ENCODE measurements at places on chromosomes 11 and 22.

DNA sequence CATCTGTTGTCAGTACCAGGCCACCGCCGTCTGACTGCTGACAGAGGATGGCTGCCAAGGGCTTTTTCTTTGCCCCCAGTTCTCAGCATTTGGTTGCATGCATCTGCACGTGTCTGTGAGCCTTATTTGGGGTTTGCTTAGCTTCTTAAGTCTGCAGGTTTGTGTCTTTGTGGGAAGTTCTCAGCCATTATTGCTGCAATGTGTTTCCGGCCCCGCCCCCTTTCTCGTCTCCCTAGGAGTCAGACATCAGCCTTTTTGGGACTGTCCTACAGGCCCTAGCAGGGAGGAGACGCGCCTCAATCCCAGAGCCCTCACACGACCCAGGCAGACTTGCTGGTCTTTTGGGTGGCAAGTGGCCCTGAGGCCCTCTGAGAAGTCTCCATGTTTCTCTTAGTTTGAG lies 8.0 kb downstream of the MOB2 start:
- DNase-seq, result no peak

DNA sequence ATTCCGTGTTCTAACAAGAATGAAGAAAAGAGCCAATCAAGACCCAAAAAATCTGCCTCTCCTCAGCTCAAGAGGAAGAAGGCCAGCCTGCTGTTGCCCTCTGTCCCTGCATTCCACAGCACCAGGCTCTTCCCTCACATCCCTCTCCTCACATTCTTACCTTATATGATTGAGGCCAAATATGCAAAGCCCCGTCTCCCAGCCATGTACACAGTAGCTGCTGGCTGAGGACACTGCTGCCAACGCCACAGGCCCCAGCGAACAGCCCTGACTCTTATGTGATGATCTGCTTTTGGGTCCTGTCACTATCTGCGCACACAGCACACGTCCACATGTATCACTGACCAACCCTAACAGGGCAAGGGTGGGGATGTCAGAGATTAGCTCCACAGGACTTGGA lies 60.2 kb downstream of the MICAL3 start:
- no peak for DNase-seq

- DNase-seq, result no peak
Observed at GRCh38 chr11:132549001-132549400, 983.3 kb downstream of the OPCML start.

GRCh38 chr11:73980001-73980961 lies 2.4 kb downstream of the UCP2 start:
- DNase-seq, result no peak

GRCh38 chr11:78244546-78245255 lies 56.0 kb downstream of the USP35 start:
- no peak for DNase-seq

GRCh38 chr11:102467853-102468580 lies 15.5 kb upstream of the TMEM123 start:
- DNase-seq, result no peak

DNA sequence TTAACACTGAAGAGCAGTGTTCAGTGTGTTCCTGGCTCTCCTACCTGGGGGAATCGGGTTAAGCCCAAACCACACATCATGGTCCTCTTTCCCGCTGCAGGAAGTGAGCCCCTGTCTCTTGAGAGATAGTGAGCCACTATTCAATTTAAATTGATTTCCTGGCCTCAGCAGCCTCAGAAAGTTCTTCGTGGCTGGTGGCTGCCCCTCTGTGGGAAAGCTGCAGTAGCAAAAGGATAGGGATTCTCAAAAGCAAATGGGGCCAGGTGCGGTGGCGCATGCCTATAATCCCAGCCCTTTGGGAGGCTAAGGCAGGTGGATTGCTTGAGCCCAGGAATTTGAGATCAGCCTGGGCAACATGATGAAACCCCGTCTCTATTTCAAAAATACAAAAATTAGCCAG lies 49.1 kb upstream of the CD5 start:
- DNase-seq, result no peak

GRCh38 chr11:130095326-130095725 lies 25.6 kb downstream of the APLP2 start:
- DNase-seq, result no peak

GRCh38 chr22:36341640-36342041 lies 46.1 kb downstream of the MYH9 start:
- DNase-seq, result no peak

DNA sequence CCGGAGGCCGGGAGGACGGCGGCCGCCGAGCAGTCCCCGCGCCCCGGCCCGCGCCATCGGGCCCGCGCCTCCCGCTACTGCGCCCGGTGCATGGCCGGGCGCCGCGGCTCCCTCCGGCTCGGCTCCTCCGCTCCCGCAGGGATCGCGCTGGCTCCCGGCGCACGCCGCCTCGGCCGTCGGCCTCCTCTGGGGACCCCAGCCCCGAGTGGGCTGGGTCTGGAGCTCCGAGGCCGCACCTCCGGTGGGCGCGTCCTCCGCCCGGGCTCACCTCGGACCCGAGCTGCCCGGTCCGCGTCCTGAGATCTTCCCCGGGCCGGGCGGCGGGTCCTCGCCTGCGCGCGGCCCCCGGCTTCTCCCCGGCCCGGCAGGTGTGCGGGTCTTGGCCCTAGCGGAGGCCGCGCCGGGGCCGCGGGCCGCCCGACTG lies 251 bp downstream of the SHISA8 start:
- no peak for DNase-seq

DNA sequence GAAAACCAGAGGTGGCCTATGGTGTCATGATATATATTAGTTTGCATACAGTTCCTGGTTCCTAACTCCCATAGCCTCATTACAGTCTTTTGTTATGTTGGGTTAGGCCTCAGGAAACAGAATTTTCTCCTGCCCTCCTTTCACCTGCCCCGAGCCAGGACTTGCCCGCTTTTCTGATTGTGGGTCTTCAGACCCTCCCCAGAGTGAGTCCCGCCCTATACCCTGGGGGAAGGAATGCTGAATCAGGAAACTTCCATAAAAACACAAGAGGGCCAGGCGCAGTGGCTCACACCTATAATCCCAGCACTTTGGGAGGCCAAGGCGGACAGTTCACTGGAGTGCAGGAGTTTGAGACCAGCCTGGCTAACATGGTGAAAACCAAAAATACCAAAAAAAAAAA lies 70.9 kb downstream of the SLC35F2 start:
- no peak for DNase-seq

GRCh38 chr22:22691716-22692701 lies 47.6 kb downstream of the GGTLC2 start:
- no peak for DNase-seq

GRCh38 chr11:35714882-35715627 lies 52.5 kb downstream of the TRIM44 start:
- no peak for DNase-seq

DNA sequence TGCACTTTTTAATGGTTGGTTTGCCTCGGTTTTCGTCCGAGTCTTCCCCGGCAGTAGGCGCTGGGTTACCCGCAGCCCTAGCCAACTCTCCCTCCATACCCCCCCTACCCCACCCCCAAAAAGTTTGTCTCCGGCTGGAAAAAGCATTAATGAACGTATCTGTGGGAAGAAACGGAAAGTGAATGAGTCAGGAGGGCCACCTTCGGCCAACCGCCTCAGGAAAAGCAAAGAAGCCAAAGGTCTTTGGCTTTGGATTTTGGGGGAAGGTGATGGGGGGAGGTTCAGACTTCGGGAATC lies 508 bp upstream of the FLI1 start:
- DNase-seq, result no peak

DNA sequence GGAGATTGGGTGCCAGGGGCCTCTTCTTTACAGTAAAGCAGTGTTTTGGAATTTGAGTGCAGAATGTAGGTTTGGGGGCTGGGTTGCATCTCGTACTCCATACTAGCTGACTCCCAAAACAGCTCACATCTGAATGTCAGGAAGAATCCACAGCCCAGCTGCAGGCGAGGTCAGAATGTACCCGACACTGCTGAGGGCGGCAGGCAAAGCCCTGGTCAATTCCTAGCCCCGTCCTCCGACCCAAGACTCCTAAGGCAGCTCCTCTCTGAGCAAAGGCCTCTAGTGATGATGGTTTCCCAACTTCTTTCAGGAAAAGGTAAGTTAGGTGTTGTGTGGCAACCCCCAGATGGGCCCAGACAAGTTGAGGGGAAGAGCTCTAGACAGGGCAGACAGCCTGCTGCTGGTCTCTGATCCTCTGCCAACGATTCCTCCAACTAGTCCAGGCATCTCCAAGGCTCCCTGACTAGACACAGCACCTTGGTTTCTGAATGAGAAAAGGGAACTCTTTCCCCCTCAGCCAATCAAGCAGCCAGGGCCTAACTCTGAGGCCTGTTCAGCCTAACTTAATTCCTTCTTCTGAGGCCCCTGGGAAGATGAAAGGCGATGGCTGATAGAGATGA lies 8.6 kb downstream of the LARGE2 start:
- no peak for DNase-seq

GRCh38 chr11:27290261-27291050 lies 72.6 kb downstream of the CCDC34 start:
- no peak for DNase-seq

GRCh38 chr11:13118194-13118593 lies 109.1 kb downstream of the RASSF10 start:
- no peak for DNase-seq

- DNase-seq, result no peak
Observed at GRCh38 chr11:1516273-1517067, 29.9 kb upstream of the MOB2 start.

DNA sequence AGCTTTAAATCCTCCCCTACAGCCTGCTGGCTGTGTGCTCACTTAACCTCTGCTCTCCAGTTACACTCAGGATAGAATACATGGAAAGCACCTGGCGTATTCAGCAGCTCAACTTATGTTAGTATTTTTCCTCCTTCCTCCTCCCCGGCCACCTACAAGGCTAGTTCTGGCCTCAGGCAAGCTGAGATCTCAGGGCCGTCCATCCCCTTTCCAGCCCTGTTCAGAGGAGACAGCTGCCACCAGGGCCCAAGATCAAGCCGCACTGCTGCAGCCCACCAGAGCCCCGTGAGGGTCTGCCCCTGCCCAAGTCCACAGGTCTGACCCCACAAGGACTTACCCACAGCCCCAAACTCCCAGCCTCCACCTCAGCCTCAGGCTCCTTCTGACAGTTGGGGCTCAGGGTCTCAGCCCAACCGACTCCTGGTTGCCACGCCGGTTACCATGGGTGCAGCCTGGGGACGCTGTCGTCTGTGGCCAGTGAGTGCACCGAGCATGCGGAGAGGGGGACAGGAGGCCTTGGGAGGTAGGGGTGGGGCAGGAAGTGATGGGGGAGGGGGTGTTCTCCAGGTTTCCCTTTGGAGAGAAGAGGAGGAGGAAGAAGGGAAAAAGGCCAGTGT lies at the start of gene C11orf16:
C11orf16 (minus strand) TSS at position 384 of the 617 bp plus-strand sequence. CDS start 639 bp downstream, outside the sequence.
- no peak for DNase-seq

- no peak for DNase-seq
Observed at GRCh38 chr11:42257534-42257933, 798.1 kb upstream of the LRRC4C start.

GRCh38 chr11:32226480-32226879 lies 135.6 kb downstream of the RCN1 start:
- no peak for DNase-seq

GRCh38 chr11:69416762-69417698 lies 64.4 kb upstream of the LINC01488 start:
- DNase-seq, result no peak

DNA sequence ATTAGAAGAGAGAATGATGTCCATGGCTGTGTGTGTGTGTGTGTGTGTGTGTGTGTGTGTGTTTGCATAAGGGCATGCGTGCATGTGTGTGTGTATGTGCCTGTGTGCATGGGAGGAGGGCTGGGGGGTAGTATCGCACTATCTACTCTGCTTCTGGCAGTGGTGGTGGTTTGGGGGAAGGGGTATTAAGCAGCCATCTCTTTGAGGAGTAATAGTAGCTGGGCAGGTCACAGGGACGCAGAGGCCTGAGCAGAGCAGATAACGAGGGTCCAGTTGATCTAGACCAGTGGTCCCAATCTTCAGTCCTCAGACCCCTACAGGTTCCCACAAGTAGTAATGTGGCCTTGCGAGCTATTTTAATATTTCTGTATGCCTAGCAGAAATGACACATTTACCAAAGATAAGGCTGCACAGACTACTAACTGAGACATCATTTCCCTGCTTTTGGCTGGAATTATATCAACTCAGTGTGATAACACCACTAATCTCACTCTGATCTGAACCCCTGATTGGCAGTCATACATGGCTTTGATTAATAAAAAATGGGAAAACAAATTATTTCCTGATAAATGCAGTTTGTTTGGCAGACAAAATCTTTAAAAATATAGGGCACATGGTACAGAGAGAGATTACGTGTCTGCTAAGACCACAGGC lies 354.3 kb downstream of the BUD13 start:
- DNase-seq, result no peak

- no peak for DNase-seq
Observed at GRCh38 chr11:110891411-110891810, 179.2 kb upstream of the ARHGAP20 start.

- DNase-seq, result no peak
Observed at GRCh38 chr11:97354026-97354425, 964.2 kb downstream of the JRKL start.

DNA sequence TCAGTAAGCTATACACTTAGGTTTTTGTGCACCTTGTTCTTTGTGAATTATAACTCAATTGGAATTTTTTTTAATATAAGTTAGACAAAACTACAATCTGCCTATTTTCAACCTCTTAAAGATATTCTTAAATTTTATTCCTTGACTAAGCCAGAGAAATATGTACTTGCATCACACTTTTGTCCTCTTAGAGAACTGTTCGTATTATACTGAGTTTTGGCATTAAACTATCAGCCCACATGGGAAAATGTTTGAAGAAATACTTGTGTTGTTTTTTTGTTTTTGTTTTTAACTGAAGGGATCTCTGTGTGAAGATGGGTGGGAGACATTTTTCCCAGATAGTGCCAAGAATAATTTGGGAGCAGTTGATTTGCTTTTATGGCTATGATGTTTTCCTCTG lies 25.3 kb downstream of the CEP295 start:
- no peak for DNase-seq

DNA sequence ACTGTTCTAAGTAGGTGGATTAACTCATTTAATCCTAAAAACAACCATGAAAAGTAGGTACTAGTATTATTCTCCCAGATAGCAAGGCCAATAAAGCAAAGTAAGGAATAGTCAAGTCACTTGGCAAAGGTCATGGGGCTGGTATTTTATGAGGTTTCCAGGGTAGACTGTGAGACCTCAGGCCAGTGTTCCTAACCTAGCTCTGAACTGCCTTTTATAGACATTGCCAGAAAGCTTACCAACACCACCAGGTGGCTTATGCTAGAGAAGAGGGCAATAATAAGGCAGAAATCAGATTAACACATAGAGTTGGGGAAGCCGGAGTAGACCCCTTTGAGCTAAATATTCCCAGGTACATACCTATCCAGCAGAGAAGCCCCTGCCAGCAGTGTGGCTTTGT lies 490.9 kb upstream of the TENM4 start:
- DNase-seq, result no peak

- DNase-seq, result no peak
Observed at GRCh38 chr11:61683961-61684869, 4.0 kb downstream of the DAGLA start.

GRCh38 chr11:95305705-95306104 lies 74.7 kb upstream of the SESN3 start:
- DNase-seq, result no peak

- DNase-seq, result peak; percentile 73
Observed at GRCh38 chr11:47715082-47715669, at the start of gene AGBL2. TSS of gene AGBL2 (minus strand) at chr11:47715369. CDS start at chr11:47714650, 719 bp downstream.

GRCh38 chr11:9922806-9923205 lies 258.9 kb downstream of the SWAP70 start:
- no peak for DNase-seq

Data from stimulated activated CD4-positive, alpha-beta T cell treated with anti-CD3 and anti-CD28 coated beads, Interleukin-12 subunit alpha, Interleukin-12 subunit beta, amount 100 ng/mL, for 48 hours (primary cell).